Activated CD8-positive, alpha-beta T cell treated with anti-CD3 and anti-CD28 coated beads, Interleukin-2, amount 10 ng/mL, durations not matched to agents 7 days and 5 days (primary cell): ENCODE measurements at places on chromosomes 3 and 15.

GRCh38 chr3:143429628-143430514 lies 310.3 kb downstream of the CHST2 start:
- no peaks in the 10 kb centered on the region for H3K27me3 ChIP-seq
- H3K36me3 ChIP-seq, result no peaks in the 10 kb centered on the region
- no peak overlapping the region for H3K27ac ChIP-seq
- H3K4me3 ChIP-seq, result no peak overlapping the region
- no peak for DNase-seq

DNA sequence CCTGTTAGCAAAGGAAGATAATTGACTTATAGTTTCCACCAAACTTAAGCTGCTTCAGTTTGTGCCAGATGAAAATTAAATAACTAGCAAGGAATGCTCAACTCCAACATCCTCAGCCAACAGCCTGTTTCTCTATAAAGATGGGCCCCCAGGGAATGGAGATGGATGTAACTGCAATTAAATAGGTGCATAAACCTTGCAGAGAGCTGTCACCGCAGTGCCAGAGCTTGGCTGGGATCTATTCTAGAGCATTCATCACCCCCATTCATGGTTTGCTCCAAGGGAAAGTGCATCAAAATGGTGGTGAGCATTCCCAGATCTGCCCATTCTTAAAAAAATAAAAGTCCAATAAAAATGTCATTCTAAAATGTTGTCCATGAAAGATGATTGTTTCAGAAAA lies 19.7 kb upstream of the RORA start:
- no peak for DNase-seq
- no peaks in the 10 kb centered on the region for H3K4me1 ChIP-seq
- peaks cover 4% of the 10 kb centered on the region for H3K27me3 ChIP-seq

DNA sequence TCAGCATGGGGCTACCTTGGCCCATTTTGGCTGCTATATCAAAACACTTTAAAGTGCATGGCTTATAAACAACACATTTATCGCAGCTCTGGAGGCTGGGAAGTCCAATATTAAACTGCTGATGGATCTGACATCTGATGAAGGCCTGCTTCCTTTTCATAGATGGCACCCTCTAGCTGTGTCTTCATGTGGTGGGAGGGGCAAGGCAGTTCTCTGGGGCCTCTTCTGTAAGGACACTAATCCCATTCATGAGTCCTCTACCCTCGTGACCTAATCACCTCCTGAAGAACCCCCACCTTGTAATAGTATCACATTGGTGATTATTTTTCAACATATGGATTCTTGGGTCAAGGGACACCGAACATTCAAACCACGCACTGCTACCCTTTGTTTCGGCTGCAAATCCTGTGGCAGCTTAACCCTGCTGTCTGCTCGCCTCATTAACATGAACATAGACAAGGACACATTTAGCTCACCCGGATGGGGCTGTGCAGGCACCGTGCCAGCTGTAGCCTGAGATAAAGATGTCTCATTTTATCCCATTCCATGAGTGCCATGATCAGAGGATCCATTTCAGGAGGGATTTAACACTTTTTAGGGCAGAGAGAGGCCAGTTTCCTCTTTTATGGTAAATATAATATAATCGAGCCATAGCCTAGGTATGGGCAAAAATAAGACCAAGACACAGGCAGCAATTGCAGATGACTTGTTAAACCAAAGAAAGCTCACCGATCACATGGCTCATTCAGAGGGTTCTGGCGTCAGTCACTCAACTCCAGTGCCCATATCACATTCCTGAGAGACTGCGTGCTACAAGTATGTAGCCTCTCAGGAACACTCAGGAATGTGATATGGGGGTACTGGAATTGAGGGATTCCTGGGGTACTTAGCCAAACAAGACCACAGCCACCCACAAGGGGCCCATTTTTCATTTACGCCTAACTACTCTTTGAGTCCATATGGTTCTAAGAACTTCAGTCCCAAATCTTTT lies 251.1 kb upstream of the ST8SIA2 start:
- no peak overlapping the region for H3K4me3 ChIP-seq
- H3K27me3 ChIP-seq, result no peaks in the 10 kb centered on the region
- H3K27ac ChIP-seq, result no peak overlapping the region
- no peak for DNase-seq
- H3K4me1 ChIP-seq, result no peaks in the 10 kb centered on the region

DNA sequence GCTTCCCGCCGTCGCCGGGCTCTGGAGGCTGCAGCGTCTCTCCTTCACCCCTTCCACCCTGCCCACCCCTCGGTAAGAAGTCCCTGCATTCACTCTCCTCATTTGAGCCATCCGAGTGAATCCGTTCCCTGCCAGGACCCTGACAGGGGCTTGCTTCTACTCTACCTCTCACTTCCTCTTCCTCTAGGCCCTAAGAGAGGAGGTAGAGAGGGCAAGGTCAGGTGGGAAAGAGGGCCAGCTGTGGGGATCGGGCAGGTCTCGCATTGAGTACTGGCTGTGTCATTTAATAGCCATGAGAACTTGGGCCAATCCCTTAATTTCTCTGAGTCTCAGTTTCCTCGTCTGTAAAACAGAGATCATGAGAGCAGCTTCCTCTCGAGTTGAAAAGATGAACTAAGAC lies 283.6 kb downstream of the UACA start:
- H3K27ac ChIP-seq, result peak overlapping the region; percentile 41
- H3K27me3 ChIP-seq, result peaks cover 58% of the 10 kb centered on the region

GRCh38 chr3:185051801-185052200 lies 101.1 kb downstream of the C3orf70 start:
- H3K36me3 ChIP-seq, result peaks cover 63% of the 10 kb centered on the region
- DNase-seq, result no peak
- H3K27ac ChIP-seq, result no peak overlapping the region
- H3K4me3 ChIP-seq, result no peak overlapping the region
- no peaks in the 10 kb centered on the region for H3K27me3 ChIP-seq

DNA sequence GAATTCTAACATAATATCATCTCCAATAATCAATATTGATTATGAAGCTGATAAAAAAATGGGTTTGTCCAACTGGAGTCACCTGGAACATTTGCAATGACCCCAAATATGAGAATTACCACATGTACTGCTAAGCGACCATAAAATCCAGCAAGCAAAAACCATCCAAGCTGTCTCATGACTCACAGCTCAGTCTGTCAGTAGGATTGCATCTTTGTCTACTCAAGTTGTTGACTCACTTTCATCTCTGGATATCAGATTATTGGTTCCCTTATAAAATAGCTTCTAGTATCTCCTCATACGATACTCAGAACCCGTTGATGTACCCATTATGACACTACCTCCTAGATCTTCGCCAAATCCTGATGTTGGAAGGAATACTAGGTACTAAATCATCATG lies 209.8 kb upstream of the ATP11B start:
- H3K4me1 ChIP-seq, result no peaks in the 10 kb centered on the region
- H3K27ac ChIP-seq, result no peak overlapping the region
- no peak overlapping the region for H3K4me3 ChIP-seq
- no peaks in the 10 kb centered on the region for H3K27me3 ChIP-seq
- no peak for DNase-seq

DNA sequence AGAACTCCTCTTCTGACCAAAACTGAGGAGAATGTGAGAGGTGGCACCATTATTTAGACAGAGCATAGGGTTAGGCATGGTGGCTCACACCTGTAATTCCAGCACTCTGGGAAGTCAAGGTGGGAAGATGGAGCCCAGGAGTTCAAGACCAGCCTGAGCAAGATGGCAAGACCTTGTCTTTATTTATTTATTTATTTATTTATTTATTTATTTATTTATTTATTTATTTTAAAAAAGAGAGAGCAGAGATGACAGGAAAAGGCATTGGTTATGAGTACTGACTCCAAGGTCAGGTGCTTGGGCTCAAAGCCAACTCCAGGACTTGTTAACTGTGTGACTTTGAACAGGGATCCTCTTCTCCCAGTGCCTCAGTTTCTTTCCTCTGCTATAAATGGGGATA lies 217.7 kb downstream of the MEX3B start:
- H3K27me3 ChIP-seq, result no peaks in the 10 kb centered on the region
- no peaks in the 10 kb centered on the region for H3K36me3 ChIP-seq
- no peak overlapping the region for H3K4me3 ChIP-seq
- no peaks in the 10 kb centered on the region for H3K4me1 ChIP-seq
- no peak overlapping the region for H3K27ac ChIP-seq

- no peak overlapping the region for H3K4me3 ChIP-seq
- H3K27ac ChIP-seq, result no peak overlapping the region
- no peaks in the 10 kb centered on the region for H3K27me3 ChIP-seq
- H3K4me1 ChIP-seq, result no peaks in the 10 kb centered on the region
- DNase-seq, result no peak
Measured at GRCh38 chr3:23256741-23257435, 53.8 kb downstream of the UBE2E2 start.

GRCh38 chr3:134369231-134369741 lies 5.0 kb downstream of the AMOTL2 start:
- no peak overlapping the region for H3K4me3 ChIP-seq
- peaks cover 22% of the 10 kb centered on the region for H3K27me3 ChIP-seq
- H3K36me3 ChIP-seq, result no peaks in the 10 kb centered on the region
- H3K27ac ChIP-seq, result no peak overlapping the region
- peaks cover 18% of the 10 kb centered on the region for H3K4me1 ChIP-seq

DNA sequence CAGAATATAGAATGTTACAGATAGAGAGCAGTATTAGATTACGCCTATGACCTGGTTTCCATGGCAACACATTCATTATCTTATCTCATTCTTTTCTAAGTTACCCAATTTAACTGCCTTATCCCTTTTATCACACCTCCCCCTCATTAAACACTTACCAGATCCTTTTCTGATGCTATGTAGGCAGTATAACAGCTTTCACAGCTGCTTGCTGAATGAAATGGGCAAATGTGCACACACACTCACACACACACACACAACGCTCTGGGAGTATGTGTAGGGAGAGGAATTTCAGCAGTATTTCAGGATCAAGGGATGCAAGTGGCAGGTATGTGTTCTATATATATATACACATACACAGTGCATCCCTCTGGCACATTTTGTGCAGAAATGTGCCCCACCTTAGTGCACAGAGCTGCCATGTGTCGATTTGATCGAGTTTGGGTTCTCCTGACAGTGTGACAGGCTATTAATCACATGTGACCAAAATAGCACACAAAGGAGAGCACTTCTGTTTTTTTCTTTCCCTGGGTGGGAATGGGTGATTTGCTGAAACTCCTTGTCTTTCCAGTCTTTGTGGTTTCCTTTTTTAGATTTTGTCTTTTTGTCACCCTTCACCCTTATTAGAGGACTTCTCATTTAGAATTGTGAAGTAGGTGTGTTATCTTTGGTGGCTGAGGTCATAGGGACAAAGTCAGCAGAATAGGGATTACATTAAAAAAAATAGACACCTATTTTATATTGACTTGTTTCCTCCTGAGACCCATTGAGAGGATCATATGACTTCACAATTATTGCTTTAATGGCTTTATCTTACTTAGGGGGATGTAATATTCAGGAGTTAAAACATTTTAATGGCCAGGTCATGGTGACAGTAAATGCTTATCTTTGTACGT lies 553.7 kb downstream of the PDCD6IP start:
- no peak overlapping the region for H3K4me3 ChIP-seq
- no peaks in the 10 kb centered on the region for H3K27me3 ChIP-seq
- no peaks in the 10 kb centered on the region for H3K4me1 ChIP-seq
- H3K36me3 ChIP-seq, result no peaks in the 10 kb centered on the region

DNA sequence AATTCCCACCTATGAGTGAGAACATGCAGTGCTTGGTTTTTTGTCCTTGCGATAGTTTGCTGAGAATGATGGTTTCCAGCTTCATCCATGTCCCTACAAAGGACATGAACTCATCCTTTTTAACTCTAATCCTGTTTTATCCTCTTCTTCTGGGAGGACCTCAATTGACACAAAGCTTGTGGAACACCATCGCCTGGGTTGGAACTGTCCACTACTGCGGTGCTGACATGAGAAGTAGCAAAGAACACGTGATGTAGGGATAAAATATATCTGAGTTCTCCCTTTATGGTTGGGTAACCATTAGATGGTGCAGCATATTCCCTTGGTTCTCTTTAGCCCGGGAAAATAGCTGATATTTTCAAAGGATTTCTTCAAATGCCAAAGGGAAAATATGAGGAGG lies 105.3 kb upstream of the TOPAZ1 start:
- peaks cover 4% of the 10 kb centered on the region for H3K4me1 ChIP-seq
- H3K36me3 ChIP-seq, result no peaks in the 10 kb centered on the region
- H3K4me3 ChIP-seq, result no peak overlapping the region
- DNase-seq, result peak; percentile 30
- no peak overlapping the region for H3K27ac ChIP-seq

- peaks cover 17% of the 10 kb centered on the region for H3K4me1 ChIP-seq
- no peaks in the 10 kb centered on the region for H3K36me3 ChIP-seq
- DNase-seq, result peak; percentile 14
- no peak overlapping the region for H3K4me3 ChIP-seq
- H3K27me3 ChIP-seq, result peaks cover 11% of the 10 kb centered on the region
Measured at GRCh38 chr3:138065949-138066348, 49.5 kb downstream of the DZIP1L start.
